ENCODE measurements at places on chromosomes 1 and 21. TPM values are rescaled to one million over a fixed set of nuclear protein-coding genes. Genes with fewer than 3 reads are reported as not detected.

Gene C2CD4D
- total RNA-seq, result 1.2 TPM

Gene RHD
- total RNA-seq, result not detected

DNA sequence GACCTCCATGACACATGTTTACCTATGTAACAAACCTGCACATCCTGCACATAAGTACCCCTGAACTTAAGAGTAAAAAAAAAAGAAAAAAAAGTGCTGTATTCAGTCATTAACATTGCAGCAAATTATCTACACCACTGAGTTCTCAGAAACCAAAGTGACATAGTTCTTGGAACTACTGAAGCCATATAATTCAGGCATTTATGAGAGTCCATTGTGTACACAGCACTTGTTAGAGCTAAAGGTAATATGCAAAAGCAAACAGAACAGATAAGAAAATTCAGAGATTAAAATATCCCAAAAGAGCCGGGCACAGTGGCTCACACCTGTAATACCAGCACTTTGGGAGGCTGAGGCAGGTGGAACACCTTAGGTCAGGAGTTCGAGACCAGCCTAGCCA is 38.0 kb downstream of the F5 start:
- no peak for DNase-seq

- no peak for DNase-seq
Measured at GRCh38 chr1:89631816-89632656, 884 bp upstream of the LRRC8C start.

DNA sequence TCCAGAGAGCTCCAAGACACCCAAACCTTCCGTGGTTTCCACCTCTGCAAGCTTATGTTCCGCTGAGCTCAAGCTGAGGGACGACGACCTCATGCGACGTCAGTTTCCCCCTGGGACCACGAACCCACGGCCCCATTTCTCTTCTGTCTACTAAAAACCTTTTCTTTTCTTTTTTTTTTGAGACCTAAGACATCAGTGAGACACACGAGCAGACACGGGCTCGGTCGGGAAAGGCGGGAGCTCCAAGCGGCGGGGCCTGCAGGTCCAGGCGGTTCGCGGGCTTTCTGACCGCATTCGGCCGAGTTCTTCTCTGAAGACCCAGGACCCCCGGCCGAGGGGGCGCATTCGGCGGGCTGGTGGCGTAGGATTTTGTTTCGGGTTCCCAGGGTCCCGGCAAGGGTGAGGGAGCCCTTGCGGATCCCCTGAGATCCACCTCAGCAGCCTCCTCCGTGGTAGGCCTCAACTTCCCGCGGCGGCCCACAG is 402 bp downstream of the C21orf58 start:
- DNase-seq, result no peak

DNA sequence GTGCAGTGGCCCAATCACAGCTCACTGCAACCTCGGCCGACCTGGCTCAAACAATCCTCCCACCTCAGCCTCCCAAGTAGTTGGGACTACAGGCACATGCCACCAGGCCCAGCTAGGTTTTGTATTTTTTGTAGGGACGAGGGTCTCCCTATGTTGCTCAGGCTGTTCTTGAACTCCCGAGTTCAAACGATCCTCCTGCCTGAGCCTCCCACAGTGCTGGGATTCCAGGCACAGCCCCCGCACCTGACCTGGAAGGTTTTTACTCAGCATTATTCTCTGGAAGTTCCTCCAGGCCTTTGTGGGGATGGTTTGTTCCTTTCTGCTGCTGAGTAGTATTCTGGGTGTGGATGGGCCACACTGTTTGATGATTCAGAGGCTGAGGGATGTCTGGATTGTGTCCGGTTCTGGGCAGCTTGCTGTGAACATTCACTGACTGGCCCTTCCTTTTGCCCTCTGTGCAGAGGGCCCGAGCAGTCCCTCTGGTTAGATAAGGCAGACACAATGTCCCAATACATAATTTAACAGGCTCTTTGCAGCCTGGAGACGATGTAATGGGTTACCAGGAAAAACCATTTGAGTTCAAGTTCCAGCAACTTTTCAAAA is 6.0 kb upstream of the TRAPPC10 start:
- peak; percentile 73 for DNase-seq

DNA sequence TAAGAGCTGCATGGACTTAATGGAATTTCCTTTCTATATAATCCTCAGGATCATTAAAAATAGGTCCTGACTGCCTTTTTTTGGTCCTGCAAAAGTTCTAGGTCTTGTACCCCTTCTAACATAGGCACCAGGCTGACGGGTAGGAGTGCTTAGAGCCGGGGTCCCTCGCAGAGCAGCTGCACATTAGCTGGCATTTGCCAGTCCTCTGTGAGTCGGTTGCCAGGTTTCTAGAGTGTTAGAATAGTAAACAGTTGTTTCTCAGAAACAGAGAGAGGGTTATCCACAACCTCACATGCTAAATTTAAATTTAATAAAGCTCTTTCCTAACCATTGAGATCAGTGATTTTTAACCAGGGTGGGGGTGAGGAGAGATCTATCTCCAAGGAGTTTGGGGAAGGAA is 35.4 kb upstream of the HEATR1 start:
- DNase-seq, result no peak

Measured in mucosa of gallbladder (tissue), 1 donor.